ENCODE measurements at places on chromosomes 11 and 22.

DNA sequence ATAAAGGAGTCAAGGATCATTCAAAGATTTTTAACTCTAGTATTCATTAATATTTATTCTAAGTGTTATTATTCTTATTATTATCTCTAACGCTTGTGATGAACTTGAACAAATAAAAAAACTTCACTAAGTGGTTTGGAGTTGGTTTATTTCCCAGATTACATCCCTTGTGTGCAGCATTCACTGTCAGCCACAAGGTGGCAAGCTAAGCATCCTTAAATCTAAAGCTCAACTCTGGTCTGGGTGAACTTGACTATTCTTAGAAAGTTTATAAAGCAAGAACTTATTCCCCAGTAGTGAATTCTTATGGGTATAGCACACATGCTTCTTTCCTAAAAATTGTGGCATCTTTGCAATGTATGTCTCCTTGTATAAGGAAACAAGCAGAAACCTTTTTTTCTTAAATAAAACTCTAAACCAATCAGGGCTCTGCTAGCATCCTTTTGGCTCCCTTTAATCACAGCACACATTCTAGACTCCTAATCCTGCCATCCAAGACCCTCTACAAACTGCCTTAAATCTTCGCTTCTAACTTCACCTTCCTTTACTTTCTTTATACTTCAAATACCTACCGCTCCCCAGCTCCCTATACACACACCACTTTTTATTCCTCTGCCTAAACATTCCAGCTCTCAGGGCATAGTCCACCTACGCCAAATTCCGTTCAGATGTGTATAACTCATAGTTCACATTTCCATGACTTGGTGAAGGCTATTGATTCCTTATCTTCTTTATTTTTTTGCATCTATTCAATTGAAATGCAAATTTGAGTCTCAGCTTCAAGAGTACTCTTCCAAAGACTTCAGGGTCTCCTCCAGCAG is 1068.8 kb downstream of the DLG2 start:
- DNase-seq: peak; percentile 71

DNA sequence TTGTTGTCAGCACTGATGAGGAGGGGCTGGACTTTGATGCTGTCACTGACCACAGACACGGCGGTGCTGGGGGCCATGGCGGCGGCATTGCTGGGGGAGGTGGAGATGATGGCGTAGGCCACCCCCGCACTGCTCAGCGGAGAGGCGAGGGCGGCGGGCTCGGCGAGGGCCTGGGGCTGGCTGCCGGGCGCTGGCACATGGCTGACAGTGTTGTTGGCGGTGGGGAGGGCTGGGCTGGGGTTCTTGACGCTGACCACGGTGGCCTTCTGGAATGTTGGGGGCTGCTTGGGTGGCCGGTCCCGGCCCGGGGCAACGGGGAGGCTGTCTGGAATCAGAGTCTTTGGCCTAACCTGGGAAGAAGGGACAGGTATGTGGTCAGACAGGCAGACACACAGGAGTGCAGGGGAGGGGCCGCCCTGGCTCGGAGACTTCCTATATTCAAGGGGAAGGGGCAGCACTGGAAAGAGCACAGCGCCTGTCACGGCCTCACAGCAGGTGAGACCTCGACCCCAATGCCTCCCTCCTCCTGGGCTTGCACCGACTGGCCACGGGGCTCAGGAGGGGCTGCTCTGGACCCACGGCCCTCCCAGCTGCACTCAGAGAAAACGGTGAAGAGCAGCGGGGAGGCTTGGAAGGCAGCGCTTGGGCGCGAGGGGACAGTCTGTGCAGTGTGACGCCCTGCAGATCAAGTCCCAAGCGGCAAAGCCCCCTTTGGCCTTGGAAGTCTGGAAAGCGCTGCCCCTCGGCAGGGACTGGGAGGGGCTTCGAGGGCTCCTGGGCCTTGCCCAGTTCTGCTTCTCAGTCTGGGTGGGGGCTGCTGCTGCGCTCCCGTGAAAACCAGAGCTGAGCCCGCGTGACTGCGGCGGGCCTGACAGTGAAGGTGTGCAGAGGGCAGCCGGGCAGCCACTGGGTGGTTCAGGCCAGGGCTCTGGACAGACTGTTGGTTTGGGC is 93.2 kb downstream of the PHF21B start:
- DNase-seq: no peak

- no peak for DNase-seq
These were observed 80.8 kb upstream of the MTNR1B start for GRCh38 chr11:92888696-92889095.

- no peak for DNase-seq
These were observed 3.5 kb downstream of the CABP2 start for GRCh38 chr11:67519726-67520125.

- no peak for DNase-seq
These were observed 188.9 kb downstream of the BRD1 start for GRCh38 chr22:49638788-49639187.
